Jurkat, Clone E6-1 (cell line): ENCODE measurements at places on chromosomes 3 and 15.
A peak's percentile ranks its signal among the peaks of the same experiment; 100 is the strongest.

DNA sequence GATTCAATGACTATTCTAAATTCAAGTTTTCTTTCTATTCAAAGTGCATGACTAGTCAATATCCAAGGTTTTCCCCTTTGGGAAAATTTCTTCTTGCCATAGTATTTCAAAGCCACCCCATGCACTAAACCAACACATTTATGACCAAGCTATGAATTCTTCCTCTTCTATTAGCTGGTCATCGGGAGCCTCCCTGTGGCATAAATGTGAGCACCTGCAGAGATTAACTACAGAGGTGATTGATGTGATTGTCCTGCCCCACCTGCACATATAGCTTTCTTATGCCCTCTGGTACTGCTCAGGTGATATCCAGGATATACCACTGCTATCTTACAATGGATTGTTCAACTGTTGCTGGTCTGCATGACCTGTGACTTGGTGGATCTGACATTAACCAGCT lies 694.9 kb downstream of the ZBBX start:
- DNase-seq = no peak

DNA sequence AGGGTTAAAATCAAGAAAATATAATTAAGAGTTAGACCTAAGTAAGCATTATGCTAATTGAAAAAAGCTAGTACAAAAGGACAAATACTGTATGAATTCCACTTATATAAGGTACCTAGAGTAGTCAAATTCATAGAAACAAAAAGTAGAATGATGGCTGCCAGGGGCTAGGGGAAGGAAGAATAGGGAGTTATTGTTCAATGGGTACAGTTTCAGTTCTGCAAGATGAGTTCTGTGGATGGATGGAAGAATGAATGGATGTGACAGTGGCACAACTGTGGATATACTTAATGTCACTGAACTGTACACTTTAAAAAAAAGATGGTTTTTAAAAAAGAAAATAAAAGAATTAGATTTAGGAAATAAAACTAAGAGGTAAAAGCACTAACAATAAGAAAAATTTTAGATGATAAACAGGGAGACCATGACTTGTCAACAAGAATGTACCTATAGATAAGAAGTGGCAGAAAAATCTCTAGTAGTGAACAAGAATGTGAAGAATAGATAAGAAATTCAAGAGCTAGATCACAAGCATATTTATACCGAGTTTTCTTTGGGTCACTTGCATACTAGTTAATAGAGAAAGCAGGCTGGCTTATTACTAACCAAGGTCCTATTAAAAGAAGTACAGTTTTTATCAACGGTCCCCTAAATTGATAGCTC lies 5.5 kb downstream of the IFT80 start:
- DNase-seq = no peak

DNA sequence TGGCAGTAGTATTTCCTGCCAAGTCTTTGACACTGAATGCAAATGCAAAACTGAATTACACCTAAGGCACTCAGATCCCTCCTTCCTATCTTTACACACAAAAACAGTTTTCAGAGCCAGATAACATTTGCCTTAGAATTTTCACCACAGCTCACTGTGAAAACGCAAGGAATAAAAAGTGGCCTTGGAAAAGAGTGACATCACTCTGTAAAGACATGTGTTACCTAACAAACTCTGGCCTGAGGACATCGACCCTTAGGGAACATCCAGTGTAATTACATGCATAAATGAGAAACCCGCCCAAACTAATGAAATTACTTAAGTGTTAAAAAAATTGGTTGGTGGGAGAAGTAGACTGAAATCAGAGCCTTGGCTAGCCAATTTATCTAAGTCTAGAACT lies 88.9 kb downstream of the PLOD2 start:
- no peak for DNase-seq

- DNase-seq = no peak
Measured at GRCh38 chr15:24955531-24955921, 739 bp downstream of the SNRPN start.

DNA sequence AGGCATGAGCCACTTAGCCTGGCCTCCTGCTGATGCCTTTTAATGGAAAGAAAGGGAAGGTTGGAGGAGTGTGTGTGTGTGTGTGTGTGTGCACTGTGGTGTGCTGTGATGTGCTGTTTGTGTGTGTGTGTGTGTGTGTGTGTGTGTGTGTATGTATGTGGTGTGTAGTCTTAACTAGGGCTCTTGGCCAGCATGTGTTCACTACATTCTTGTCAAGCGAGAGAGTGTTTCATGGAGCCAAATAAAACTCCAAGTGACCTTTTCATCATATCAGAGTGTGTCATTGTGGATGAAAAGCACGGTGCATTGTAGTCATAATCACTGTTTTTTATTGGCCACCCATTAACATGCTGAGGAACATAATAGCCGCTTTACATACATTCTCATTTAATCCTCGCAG lies 30.8 kb upstream of the BHLHE40 start:
- no peak for DNase-seq

- no peak for DNase-seq
Measured at GRCh38 chr3:65867463-65868210, 171.1 kb downstream of the MAGI1 start.

DNA sequence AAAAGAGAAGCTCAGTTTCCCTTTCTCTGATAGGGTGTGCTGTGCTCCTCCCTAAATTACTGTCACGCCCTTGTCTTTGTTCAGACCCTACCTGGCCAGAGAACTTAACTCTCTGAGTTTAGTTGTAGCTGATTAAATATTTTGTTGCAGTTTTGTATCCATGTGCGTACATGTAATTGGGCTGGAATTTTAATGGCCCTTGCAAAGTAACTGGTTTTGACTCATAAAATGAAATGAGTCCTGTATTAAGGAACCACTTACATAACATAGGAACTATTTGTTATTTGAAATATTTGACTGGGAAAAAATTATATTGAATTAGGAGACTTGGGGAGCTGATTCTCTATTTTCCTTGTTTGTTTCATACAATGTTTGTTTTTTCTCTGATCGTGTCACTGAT lies 80.2 kb downstream of the LRRK1 start:
- no peak for DNase-seq

- peak; percentile 86 for DNase-seq
Measured at GRCh38 chr15:69719527-69720240, 267.1 kb downstream of the RPLP1 start.

DNA sequence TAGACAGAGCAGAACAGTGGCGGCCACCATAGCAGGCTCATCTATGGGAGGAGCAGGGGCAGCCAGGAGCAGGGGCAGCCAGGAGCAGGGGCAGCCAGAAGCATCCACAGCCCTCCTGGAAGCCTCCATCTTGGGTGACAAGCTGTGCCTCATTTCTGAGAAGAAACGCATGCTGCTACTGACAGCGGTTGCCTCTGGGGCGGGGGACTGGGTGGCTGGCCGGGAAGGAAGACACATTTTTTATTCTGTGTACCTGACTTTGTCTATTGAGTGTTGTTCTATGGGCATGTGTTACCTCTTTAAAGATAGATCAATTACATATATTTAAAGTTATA lies 71.5 kb upstream of the KLF13 start:
- no peak for DNase-seq

DNA sequence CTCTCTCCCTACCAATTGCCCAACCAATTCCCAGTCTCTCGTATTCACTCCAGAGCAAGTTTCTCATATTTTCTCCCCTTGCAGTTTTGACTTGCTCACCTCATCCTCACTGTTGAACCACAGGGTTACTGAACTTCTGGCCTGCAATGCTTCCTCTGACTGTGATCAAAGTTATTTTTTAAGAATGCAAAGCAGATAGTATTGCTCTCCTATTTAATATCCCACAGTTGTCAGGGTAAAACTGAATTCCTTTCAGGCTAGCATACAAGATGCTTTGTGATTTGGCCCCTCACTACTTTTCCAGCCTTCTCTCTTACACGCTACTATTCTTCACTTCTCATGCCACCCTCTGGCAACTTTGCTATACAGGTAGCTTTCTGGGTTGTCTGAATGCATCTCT lies 80.9 kb downstream of the LRRFIP2 start:
- no peak for DNase-seq

GRCh38 chr3:13771496-13771895 lies 108.4 kb downstream of the WNT7A start:
- no peak for DNase-seq

- DNase-seq = no peak
Measured at GRCh38 chr3:32870373-32871095, 52.7 kb downstream of the TRIM71 start.

GRCh38 chr3:5056111-5056391 lies 66.0 kb upstream of the ARL8B start:
- DNase-seq = no peak

GRCh38 chr3:157444797-157445184 lies 8.1 kb downstream of the PTX3 start:
- no peak for DNase-seq

- DNase-seq = no peak
Measured at GRCh38 chr3:133127381-133127780, 89.2 kb downstream of the TMEM108 start.

DNA sequence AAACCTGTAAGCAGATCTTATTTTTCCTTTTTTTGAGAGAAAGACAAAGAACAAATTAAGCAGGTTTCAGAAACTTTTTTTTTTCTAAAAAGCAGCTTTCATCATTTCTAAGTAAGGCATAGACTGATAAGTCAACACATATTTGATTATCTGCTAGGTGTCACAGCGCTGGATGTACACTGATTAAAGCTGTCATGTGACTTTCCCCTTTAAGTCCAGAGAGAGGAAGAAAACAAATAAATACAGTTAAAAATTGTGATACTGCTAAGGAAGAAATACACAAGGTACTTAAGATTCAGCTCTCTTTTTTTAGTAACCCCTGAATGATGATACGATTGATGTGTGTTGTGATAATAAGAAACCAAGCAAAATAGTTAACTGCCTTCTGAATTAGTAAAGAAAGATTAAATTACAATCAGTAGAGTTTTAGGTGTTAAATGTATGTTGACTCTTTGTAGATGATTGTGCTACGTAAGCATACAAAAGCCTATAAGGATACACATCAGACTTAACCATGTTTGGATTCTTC lies 2.8 kb downstream of the GLCE start:
- DNase-seq = no peak

GRCh38 chr3:10248984-10249748 lies 907 bp downstream of the TATDN2 start:
- no peak for DNase-seq

DNA sequence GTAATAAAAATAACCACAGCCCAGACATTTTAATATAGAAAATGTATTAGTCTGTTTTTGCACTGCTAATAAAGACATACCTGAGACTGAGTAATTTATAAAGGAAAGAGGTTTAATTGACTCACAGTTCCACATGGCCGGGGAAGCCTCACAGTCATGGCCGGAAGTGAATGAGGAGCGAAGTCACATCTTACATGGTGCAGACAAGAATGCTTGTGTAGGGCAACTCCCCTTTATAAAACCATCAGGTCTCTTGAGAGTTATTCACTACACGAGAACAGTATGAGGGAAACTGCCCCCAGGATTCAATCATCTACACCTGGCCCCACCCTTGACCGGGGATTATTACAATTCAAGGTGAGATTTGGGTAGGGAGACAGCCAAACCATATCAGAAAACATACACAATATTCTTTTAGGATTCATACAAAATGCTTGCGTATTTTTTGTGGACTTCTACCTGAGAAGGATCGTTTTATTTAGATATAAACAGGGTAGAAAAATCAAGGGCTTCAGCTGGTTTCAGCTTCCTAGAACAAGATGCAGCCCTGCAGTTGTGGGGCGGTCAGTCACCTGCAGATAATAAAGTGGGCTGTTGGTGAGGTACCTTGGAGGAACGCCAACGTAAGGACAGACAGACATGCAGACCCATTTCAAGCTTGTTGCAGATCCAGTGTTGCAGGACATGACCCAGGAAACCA lies 101.9 kb downstream of the TNIK start:
- DNase-seq = no peak

DNA sequence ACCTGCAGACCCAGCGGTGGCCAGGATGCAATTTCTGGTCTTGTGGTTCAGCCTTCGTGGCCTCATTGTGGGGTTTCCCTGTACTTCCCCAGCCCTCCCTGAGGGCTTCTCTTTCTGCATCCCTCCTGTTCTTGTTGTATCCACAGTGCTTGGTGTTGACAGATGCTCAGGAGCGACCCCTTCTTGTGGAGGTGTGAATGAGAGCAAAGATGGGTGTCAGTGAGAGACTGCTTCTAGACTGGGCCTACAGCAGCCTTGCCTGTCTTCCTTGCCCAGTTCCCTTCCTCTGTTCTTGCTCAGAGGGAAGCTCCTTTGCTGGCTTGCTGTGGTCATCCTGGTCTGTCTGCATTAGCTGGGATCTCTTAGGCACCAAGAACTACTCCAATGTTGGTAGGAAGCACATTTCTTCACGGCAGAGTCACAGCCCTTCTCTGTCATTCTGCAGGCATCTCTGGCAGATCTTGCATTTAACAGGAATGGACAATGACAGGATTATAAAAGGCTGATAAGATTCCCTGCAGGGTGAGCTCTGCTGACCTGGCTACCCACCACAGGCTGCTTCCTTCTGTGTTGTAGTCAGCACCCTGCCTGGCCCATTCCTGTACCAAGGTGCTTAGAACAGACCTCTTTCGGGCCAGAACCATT lies 317.8 kb upstream of the C2CD4B start:
- peak; percentile 42 for DNase-seq

- DNase-seq = no peak
Measured at GRCh38 chr3:171936191-171936841, 93.2 kb downstream of the TMEM212 start.

DNA sequence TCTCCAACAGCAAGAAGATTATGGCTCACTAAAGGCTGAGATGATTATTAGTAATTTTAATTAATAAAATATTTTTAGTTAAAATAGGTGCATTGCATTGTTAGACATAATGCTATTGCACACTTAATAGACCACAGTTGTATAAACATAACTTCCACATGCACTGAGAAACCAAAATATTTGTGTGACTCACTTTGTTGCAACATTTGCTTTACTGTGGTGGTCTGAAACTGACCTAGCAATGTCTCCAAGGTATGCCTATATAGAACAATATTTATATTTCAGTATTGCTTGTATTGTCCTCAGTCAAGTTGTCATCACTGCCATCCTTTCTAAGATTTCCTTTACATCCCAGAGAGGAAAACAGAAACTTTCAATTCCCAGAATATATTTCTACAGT lies 1215.2 kb downstream of the SI start:
- no peak for DNase-seq

DNA sequence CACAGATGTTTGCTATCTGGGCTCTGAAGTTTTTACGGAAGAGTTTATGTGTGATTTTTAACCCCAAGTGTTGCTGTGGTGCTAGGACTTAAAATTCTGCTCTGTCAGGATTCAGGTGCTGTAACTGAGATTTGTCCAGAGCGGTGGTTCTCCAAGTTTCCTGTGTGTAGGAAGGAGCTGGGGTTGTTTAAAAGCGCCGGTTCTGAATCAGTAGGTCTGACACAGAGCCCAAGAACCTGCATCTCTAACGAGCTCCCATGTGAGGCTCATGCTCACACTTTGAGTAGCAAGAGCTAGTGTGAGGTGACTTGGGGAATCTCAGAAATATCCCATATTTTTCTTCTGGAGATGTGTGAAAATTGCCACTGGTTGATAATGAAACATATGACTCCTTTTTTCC lies 325.5 kb downstream of the SATB1 start:
- no peak for DNase-seq

GRCh38 chr3:98763076-98763475 lies at the start of gene ST3GAL6:
Gene ST3GAL6 (plus strand): TSS chr3:98763340. CDS start chr3:98768441, 5,101 bp downstream.
- no peak for DNase-seq
